ENCODE measurements at places on chromosomes 2 and 18.

- DNase-seq = no peak
These were observed 175.2 kb upstream of the NOL4 start for GRCh38 chr18:34399892-34400291.

DNA sequence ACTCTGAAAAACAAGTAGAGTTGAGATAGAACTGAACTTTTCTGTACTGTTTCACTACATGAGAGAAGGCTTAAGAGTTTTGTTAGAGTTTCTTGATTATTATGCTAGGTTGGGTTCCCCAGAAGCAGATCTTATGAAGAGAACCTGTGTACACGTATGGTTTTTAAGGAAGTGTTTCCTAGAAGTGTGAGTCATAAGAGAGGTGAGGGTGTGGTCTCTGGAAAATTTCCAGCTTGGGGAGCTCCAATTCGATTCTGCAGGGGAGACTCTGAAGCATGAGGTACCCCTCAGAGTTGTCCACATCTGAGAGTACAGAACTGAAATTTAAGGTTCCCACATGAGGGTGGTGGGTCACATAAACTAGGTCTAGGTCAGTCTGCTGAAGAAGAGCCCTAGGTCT lies 83.3 kb upstream of the MAP2 start:
- no peak for DNase-seq

GRCh38 chr2:55461679-55462078 lies 42.0 kb upstream of the CCDC88A start:
- DNase-seq = no peak

- no peak for DNase-seq
These were observed 247.7 kb upstream of the CCDC68 start for GRCh38 chr18:55206927-55207326.

- no peak for DNase-seq
These were observed 31.0 kb downstream of the CCDC68 start for GRCh38 chr18:54928236-54928635.

DNA sequence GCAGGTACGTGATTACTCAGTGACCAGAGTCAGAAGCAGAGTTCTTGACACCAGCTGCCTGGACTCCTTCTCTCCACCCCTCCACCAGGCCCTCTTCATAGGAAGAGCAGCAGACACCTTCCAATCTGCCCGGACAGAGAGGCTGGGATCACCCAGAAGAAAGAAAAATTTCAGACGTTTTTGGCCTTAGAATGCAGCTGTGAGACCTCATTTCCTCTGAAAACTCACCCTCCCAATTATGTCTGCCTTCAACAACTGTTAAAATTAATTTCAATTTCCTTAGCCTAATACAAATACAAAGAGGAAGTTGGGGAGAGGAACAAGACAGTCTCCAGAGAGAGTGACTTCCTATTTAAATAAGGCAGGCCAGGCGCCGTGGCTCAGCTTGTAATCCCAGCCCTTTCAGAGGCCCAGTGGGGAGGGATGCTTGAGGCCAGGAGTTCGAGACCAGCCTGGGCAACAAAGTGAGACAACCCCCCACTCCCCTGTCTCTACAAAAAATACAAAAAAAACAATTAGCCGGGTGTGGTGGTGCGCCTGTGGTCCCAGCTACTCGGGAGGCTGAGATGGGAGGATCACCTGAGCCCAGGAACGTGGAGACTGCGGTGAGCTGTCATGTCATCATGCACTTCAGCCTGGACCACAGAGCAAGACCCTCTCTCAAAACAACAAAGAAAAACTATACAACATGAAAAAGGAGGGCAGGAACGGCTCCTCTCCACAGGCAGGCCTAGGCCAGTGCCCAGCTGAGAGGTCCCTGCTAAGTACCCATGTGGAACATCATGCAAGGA lies 1.6 kb downstream of the SLC66A2 start:
- DNase-seq = peak; percentile 19

DNA sequence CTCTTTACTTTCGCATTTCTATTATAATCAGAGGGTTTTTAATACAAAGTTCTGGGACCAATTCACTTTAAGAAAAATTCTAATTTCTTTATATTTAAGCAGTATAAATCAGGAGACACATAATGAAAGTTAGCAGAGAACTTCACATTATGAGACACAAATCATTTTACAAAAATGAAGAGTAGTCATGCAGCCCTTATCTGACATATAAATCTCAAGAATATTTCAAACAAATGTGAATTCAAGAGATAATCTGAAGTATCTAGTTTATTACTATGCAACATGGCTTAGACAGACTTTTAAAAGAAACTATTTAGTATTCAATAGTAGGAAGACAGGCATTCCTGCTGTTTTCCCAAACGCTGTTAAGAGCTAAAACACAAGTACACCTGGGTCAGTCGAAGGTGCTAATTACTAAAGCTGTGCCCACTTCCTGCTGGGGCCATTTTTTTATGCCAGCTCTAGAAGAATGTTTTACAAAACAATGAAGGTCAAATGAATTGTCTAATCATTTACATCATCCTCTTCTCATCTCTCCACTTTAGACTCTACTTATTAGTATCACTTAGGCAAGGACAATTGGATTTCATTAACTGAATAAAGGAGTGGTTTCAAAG lies 40.2 kb downstream of the CWC22 start:
- DNase-seq = no peak

- DNase-seq = peak; percentile 31
These were observed 4.6 kb downstream of the PROC start for GRCh38 chr2:127422559-127423477.

DNA sequence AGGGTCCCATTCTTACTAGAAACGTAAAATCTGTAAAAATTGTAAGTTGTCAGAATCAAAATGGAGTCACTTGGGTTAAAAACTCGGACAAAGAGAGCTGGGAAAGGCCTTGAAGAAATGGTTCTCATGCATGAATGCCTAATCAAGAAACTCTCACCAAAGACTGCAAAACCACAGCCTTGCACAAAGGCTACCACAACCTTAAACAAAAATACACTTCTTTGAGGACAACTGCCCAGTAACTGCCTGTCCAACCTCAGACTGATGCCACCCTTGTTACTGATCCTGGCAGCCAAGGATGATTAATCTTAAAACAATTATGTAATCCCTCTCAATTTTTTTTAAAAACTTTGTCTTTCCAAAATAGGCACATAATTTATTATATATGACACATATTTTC lies 299.3 kb downstream of the CCDC85A start:
- DNase-seq = no peak

GRCh38 chr2:75582840-75583239 lies 22.1 kb upstream of the EVA1A start:
- no peak for DNase-seq

- no peak for DNase-seq
These were observed 508.3 kb upstream of the MYT1L start for GRCh38 chr2:2839393-2839781.

- DNase-seq = no peak
These were observed 135.0 kb upstream of the ARL4C start for GRCh38 chr2:234631646-234632514.
